ENCODE measurements at places on chromosomes 16 and 17. TPM values are rescaled to one million over a fixed set of nuclear protein-coding genes. Genes with fewer than 3 reads are reported as not detected.

- DNase-seq, result no peak
Measured at GRCh38 chr17:79035686-79036085, 11.7 kb downstream of the C1QTNF1 start.

TP53TG3 gene
- polyA plus RNA-seq, result not detected

SBK1 gene
- 13.1 TPM for polyA plus RNA-seq

GRCh38 chr16:77785373-77785764 lies 3.0 kb upstream of the VAT1L start:
- DNase-seq, result no peak

- DNase-seq, result no peak
Measured at GRCh38 chr17:6862825-6863224, 31.3 kb upstream of the TEKT1 start.

GRCh38 chr17:5950878-5951277 lies 119.3 kb upstream of the WSCD1 start:
- DNase-seq, result no peak

WSCD1 gene
- not detected for polyA plus RNA-seq

ABCA3 gene
- 1.7 TPM for polyA plus RNA-seq

HOXB4 gene
- 0.13 TPM for polyA plus RNA-seq

GRCh38 chr16:75385507-75386152 lies 47.7 kb downstream of the CFDP1 start:
- peak; percentile 53 for DNase-seq

HS3ST4 gene
- polyA plus RNA-seq, result not detected

GRCh38 chr17:74181341-74181740 lies 22.1 kb upstream of the RPL38 start:
- DNase-seq, result no peak

ZFHX3 gene
- polyA plus RNA-seq, result 0.01 TPM

MFSD11 gene
- 23.1 TPM for polyA plus RNA-seq

KRTAP4-9 gene
- polyA plus RNA-seq, result not detected

HP gene
- not detected for polyA plus RNA-seq

SPATA32 gene
- polyA plus RNA-seq, result 0.49 TPM

GRCh38 chr17:5055543-5055942 lies 20.3 kb upstream of the SLC52A1 start:
- no peak for DNase-seq

GRCh38 chr17:5282642-5283217 lies 646 bp downstream of the RABEP1 start:
- peak; percentile 70 for DNase-seq

DNA sequence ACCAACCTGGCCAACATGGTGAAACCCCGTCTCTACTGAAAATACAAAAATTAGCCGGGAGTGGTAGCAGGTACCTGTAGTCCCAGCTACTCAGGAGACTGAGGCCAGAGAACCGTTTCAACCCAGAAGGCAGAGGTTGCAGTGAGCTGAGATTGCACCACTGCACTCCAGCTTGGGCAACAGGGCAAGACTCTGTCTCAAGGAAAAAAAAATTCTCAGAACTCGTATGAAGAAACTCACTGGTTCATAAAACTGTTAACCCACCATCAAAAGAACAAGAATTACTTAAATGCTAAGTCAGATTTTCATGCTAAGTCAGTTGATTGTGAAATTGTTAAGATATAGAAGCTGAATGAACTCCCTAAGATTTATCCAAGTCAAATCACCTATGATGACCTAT lies 31.3 kb downstream of the SLC39A11 start:
- DNase-seq, result no peak

Measured in CD4-positive, alpha-beta memory T cell (primary cell).